ENCODE measurements at places on chromosomes 3 and 15.
A peak's percentile ranks its signal among the peaks of the same experiment; 100 is the strongest.

- no peak for DNase-seq
Observed at GRCh38 chr3:171936191-171936841, 93.2 kb downstream of the TMEM212 start.

GRCh38 chr3:188942191-188942590 is 229.6 kb upstream of the TPRG1 start:
- DNase-seq, result no peak

DNA sequence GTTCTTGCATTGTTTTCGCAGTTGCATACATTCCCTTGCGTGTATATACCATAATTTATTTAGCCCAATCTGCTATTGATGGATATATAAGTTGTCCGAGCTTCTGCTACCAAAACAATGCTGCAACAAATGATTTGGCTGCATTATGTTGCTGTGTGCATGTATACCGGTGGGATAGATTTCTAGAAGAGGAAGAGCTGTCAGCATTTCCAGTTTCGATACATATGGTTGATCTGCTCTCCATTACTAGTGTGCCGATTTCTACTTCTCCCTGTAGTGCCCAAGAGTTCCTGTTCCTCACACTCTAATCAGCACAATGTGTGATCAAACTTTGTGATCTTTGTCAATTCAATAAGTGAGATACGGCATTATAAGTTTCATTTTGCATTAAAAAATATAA is 92.8 kb upstream of the NMNAT3 start:
- no peak for DNase-seq

DNA sequence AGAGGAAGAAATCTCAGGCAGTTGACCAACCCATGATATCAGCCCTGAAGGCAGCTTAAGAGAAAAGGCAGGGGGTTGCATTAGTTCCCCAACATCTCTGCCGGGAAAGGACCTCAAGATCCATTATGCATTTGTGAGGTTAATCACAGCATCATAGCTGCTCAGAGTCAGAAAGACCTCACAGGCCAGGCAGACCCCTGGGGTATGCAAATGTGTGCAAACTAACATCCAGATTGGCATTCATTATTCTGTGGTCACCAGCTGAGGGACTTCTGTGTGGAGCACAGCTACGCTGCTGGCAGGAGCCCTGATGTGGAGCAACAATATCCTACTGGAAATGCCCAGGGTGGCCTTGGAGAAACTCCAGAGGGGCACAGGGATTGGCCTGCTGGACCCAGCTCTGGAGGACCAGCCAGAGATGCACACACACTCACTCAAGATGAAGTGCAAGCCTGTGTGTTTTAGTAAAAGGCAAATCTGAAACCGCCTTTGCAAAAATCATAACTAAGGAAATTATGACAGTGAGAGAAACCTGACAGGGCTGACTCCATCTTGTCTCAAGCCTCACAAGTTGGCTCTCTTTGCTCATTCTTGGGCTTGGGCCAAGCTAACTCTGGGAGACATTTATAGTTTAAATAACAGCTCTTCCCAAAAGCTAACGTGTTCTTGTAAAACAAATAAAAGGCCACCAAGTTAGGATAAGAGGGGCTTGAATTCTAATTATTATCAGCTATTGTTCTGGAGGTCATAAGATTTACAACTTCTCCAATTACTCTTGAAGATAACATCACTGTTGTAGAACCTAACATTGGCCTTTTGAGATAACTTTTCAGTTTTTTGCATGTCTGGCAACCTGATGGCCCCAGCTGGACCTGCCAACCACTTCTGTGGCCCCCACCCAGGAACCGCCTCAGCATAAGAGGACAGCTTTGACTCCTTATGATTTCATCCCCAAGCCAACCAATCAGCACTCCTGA is 257.1 kb downstream of the UACA start:
- DNase-seq, result no peak

GRCh38 chr3:18657858-18658820 is 233.0 kb upstream of the SATB1 start:
- no peak for DNase-seq

- peak; percentile 16 for DNase-seq
Observed at GRCh38 chr3:177057768-177058167, 139.5 kb downstream of the TBL1XR1 start.

GRCh38 chr3:172009803-172010202 is 29.6 kb upstream of the FNDC3B start:
- no peak for DNase-seq

DNA sequence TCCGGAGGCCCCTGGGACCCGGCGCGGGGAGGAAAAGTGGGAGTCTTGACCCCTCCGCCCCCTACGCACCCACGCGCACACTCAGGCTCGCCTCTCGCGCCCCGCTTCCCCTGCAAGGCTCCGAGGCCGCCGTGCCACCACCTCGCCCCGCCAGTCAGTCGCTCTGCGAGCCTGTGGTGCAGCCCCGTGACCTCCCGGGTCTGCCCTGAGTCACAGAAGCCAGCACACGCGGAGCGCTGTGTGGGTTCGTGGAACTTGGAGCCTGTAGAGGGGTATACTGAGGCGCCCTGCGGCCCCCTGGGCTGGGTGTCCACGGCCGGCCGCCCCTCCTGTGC is 380 bp upstream of the ALS2CL start:
- DNase-seq, result peak; percentile 10

GRCh38 chr15:47802216-47802615 is 84.9 kb downstream of the SEMA6D start:
- DNase-seq, result no peak

- no peak for DNase-seq
Observed at GRCh38 chr3:78804251-78805037, 963.4 kb downstream of the ROBO1 start.

DNA sequence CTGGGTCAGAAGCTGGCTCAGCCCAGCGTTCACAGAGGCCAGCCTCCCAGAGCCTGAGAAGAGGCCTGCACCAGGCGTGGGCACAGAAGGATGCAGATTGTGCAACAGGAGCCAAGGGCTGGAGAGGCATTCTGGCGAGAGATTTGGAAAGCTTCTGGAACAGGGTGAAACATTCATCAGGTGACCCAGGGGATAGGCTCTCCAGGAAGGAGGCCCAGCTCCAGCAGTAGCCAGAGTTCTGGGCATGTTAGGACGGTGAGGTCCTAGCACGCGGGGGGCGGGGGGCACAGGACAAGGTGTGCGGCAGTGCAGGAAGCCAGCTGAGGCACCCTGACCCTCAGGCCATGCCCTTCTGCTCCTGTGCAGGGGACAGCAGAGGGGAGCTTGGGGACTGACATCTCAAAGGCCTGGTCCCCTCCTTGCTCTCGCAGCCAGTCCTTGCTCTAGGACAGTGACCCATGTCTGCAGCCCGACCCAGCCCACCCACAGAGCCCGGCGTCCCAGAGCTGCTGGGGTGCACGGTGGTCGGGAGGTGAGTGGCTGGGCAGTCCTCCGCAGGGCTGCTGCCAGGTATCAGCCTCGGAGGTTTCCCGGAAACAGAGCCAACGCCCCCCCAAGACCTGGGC is 111.7 kb upstream of the KLF13 start:
- DNase-seq, result no peak

DNA sequence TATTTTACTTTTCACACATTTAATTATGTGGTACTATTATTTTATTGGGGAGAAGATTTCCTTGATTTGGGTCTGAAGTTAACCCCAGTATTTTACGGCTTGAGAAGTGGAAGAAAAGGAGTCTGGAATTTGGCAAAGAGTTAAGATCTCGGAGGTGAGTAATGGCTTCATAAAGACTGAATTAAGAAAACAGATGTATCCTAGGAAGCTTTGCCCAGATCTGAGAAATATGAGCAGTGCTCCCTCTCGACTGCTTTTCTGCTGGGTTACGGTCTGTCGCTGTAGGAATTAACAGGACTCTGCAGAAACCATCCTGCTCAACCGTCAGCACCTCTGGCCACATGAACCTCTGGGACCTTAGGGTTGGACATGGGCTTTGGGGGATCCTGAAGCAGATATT is 163.6 kb upstream of the NDN start:
- no peak for DNase-seq

DNA sequence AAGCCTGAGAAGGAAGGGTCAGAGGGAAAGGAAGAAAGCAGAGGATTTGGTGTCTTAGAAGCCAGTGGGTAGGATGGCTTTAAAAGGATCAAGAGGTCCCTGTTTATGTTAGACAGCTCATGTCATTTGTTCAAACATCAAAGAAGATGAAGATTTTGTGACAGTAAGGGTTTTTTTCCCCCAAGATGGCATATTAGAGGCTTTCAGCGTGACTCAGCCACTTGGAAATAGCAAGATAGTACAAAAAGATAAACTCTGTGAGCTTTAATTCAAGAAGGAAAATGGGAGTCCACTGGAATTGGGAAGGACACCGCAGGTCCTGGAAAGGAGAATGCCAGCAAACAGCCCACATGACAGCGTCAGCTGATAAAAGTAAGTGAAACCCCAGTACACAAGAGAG is 467.1 kb upstream of the THBS1 start:
- no peak for DNase-seq
